ENCODE measurements at places on chromosomes 3 and 15.
A peak's percentile ranks its signal among the peaks of the same experiment; 100 is the strongest.

DNA sequence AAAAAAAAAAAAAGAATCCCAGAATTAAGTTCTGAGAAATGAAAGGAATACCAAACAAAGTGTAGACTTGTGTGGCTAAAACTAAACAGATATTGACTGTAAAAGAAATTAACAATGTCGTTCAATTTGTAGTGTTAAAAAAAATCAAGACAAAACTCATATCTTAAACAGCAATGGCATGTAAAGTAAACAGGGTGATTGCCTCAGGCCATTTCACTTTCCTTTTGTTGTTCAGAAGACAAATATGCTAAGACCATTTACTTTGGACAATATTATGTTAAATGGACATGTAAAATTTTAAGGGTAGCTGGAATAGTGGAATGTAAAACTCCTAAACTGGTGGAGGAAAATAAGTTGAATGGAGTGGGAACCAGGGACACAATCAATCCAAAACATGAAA, 139.1 kb downstream of the RTP4 start:
- DNase-seq: no peak

DNA sequence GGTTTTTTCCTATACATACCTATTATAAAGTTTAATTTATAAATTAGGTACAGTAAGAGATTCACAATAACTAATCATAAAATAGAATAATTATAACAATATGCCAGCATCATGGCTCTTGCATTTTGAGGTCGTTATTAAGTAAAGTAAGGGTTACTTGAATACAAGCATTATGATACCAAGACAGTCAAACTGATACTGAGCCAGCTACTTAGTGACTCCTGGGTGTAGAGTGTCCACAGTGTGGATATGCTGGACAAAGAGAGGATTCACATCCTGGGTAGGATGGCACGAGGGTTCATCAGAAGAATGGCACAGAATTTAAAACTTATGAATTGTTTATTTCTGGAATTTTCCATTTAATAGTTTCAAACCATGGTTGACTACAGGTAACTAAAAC, 157.2 kb upstream of the IL12A start:
- DNase-seq: no peak

- peak; percentile 4 for DNase-seq
These were observed 84.4 kb downstream of the SEMA5B start for GRCh38 chr3:122942937-122943827.

DNA sequence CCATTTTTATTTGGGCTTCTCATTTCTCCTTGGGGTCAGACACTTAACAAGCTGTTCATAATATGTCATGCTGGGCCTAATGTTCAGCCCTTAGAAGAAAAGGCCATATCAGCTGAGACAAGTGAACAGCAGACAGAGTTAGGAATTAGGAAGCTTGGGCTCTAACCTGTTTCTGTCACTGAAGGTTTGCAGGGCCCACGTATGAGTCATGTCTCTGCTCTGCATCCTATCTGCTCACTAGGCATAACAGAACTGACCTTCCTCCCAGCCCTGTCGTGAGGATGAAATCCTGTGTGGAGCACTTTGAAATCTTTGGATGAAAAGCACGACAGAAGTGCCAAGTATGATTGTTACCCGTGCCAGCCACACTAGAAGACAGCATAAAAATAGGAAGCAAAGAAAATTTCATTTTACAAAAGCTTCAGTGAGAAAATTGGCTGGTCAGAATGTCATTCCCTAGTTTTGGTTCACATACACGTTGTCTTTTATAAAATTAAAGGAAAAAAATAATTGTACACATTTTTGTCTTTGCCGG, 26.5 kb upstream of the CD47 start:
- DNase-seq: no peak

- DNase-seq: no peak
These were observed 55.0 kb downstream of the RORA start for GRCh38 chr15:61173899-61174689.

DNA sequence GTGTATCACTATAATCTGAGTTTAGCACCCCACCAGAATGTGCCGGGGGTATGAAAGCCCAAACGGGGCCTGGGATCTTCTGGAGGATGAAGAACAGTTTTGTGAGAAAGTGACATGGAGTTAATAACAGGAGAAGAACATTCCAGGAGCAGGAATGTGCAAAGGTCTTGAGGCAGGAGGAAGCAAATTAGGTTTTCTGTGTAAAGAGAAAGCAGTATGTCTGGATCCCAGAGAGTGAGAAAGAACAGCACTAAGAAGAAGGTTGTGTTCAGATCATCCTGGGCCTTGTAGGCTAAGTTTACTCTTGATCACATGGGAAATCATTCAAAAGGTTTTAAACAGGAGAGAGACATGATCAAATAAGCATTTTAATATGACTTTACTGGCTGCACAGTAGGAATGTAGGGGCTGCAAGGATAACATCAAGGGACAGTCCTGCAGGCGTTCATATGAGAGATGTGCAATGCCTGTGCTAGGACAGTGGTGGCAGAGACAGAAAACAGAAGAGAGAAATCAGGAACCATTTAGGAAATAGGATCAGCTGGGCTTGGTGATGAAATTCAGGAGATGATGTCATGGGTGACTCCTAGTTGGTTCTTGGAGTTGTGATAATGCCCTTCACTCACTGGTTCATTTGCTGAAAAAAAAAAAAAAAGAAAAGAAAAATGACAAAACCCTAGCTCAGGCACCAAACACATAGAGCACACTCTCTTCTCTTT, 113.5 kb downstream of the TNIK start:
- no peak for DNase-seq

- no peak for DNase-seq
These were observed 715.1 kb upstream of the NR2F2 start for GRCh38 chr15:95615436-95615835.

GRCh38 chr3:119731560-119732343, 28.9 kb downstream of the CFAP91 start:
- no peak for DNase-seq

GRCh38 chr3:11774296-11774877, 72.3 kb downstream of the TAMM41 start:
- DNase-seq: peak; percentile 3

DNA sequence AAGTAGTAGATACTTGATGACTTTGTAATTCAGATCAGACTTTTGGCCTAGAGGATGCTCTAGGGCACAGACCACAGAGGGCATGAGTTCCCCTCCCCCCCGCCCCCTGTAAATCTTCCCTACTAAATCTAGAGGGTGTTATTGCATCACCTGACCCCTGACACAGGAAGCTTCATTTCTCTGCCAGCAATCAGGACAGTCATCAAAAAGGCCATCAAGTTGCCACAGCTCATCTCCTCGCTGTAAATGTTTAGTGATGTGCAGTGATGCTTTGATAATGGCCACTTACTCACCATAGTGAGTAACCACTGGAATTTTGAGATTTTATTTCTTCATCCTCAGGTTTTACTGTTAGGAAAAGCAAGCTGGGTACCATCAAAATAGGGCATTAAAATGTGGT, 289.2 kb upstream of the CHRM5 start:
- no peak for DNase-seq

- no peak for DNase-seq
These were observed 13.5 kb downstream of the AHSG start for GRCh38 chr3:186626254-186626847.

- DNase-seq: no peak
These were observed 53.5 kb downstream of the TLE3 start for GRCh38 chr15:70044168-70044567.

DNA sequence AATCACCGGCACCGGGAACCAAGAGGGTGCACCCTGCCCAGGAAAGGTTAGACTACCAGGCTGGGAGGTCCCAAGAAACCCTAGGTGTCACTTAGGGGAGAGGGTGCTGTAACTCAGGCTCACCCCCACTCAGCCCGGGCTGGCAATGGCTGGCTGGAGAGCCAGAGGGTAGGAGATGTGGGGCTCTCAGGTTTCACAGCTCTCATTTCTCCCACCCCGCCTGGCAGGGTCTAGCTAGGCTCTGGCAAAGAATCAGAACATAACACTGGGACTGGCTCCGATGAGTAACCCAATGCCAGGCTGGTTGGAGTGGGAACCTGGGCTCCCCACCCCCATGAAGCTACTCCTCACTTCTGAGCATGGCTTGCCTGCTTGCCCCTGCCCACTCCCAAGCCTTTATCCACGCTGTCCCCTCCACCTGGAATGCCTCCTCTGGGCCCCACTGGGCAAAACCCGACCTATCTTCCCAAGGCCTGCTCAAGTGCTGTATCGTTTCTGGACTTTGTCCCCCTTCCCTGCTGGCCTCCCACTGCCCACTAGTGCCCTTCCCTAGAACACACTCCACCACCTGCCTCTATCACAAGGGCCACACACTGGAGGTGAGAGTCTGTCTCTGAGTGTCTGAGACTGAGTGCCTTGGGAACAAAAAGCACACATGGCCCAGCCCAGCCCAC, 2.0 kb downstream of the CIB2 start:
- no peak for DNase-seq

- no peak for DNase-seq
These were observed 13.3 kb downstream of the RFT1 start for GRCh38 chr3:53116956-53117355.

DNA sequence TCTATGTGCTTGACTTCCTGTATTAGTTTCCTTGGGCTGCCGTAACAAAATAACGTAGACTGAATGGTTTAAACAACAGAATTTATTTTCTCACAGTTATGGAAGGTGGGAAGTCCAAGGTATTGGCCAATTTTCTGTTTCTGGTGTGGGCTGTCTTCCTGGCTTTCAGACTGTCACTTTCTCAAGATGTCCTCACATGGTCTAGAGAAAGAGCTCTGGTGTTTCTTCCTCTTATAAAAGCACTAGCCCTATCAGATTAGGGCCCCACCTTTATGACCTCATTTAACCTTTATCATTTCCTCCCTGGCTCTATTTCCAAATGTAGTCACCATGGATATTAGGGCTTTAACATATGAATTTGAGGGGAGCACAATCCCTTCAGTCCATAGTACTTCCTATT, 54.6 kb downstream of the SPRED1 start:
- DNase-seq: no peak
